Left ventricle myocardium inferior (tissue), 1 donor: ENCODE measurements at places on chromosomes 12 and 14.

GRCh38 chr12:91695964-91696363, 449.7 kb downstream of the BTG1 start:
- H3K4me1 ChIP-seq: no peaks in the 10 kb centered on the region
- H3K4me3 ChIP-seq: no peak overlapping the region

DNA sequence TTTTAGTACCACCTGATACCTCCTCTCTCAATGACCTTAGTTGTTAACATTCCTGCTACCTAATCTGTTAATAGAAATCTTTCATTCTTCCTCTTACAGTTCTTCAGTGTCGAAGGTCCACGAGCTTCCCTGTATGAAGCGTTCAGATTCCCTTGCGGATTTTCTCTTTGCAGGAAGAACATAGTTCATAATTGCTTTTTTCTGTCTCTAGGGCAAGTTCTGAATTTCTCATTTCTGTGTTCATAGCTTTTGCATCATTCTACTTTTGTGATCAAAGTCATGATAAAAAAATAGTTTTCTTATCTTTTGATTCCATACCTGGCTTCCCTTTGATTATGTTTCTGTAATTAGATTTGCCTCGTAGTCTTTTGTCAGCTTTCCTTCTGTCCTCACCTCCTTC, 94.9 kb downstream of the EML1 start:
- no peaks in the 10 kb centered on the region for H3K27me3 ChIP-seq
- H3K27ac ChIP-seq: no peak overlapping the region
- no peak for DNase-seq
- H3K4me1 ChIP-seq: no peaks in the 10 kb centered on the region
- H3K36me3 ChIP-seq: no peaks in the 10 kb centered on the region
- H3K4me3 ChIP-seq: no peak overlapping the region

DNA sequence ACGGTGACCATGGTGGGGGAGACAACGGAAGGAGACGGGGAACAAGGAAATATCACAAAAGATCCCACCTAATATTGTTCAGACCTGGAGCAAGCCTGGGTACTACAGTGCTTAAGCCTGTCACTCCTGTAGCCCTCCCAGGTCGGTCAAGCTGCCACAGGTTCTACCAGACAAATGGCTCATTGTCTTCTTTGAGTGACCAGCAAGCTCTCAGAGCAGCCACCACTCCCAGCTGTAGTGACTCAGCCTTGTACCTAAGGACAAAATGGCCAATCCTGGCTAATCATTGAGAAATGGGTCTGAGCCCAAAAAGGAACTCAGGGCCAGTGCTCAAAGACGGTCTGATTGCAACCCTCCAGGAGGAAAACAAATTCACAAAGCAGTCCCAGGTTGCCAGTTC, 238.4 kb upstream of the NOS1 start:
- no peaks in the 10 kb centered on the region for H3K36me3 ChIP-seq
- no peaks in the 10 kb centered on the region for H3K4me1 ChIP-seq
- no peak for DNase-seq

- H3K27ac ChIP-seq: no peak overlapping the region
- DNase-seq: no peak
- H3K4me1 ChIP-seq: no peaks in the 10 kb centered on the region
- no peak overlapping the region for H3K4me3 ChIP-seq
These were observed 22.8 kb downstream of the ARL6IP4 start for GRCh38 chr12:123003257-123003656.

GRCh38 chr12:54028314-54029201, at the start of gene HOXC6:
TSS of gene HOXC6 (plus strand) at chr12:54028440. CDS start at chr12:54028522, 82 bp downstream.
- no peak within 1 kb of the TSS for H3K27ac ChIP-seq
- peaks cover 27% of the 10 kb centered on the region for H3K4me1 ChIP-seq
- no peak for DNase-seq
- H3K27me3 ChIP-seq: peaks cover 100% of the 10 kb centered on the region
- no peaks in the 10 kb centered on the region for H3K36me3 ChIP-seq

DNA sequence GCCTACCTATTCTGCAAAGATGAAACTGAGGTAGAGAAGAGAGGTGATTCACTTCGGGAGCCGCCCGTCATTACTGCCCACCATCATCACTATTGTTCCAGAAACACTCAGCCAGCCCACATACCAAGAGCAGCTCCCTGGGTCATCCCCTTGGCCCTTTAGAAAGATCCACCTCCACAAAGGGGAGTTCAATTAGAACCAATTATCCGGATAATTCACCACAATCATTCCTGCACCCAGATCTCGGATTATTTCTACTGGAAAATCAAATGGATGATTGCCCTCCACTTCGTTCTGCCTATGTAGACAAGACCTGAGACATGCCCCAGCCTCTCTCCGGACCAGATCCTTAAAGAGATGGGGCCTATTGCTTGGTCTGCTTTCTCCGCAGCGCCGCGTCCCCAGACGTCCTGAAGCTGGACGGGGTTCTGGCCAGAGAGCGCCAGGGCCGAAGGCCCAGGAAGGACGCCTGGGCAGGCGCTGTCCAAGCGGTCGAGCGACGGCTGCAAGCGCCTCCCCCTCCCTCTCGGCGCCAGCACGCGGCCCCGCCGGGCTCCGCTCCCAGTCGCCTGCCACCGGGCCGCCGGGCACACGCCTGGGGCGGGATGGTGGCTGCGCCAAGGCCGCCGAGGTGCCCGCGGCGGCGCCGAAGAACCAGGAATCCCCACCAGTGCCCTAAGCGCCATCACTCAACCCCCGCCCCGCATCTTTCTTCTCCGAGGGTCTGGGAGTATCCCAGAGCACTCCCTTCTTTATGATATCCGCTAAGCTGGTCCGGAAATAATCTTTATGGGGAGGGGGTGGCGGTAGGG, 1.3 kb upstream of the ASCL1 start:
- no peak overlapping the region for H3K27ac ChIP-seq
- H3K4me3 ChIP-seq: no peak overlapping the region
- no peaks in the 10 kb centered on the region for H3K36me3 ChIP-seq

- no peaks in the 10 kb centered on the region for H3K36me3 ChIP-seq
- H3K4me1 ChIP-seq: no peaks in the 10 kb centered on the region
- H3K27me3 ChIP-seq: no peaks in the 10 kb centered on the region
- H3K4me3 ChIP-seq: no peak overlapping the region
- no peak for DNase-seq
- no peak overlapping the region for H3K27ac ChIP-seq
These were observed 144.5 kb upstream of the DYRK2 start for GRCh38 chr12:67504026-67504425.

DNA sequence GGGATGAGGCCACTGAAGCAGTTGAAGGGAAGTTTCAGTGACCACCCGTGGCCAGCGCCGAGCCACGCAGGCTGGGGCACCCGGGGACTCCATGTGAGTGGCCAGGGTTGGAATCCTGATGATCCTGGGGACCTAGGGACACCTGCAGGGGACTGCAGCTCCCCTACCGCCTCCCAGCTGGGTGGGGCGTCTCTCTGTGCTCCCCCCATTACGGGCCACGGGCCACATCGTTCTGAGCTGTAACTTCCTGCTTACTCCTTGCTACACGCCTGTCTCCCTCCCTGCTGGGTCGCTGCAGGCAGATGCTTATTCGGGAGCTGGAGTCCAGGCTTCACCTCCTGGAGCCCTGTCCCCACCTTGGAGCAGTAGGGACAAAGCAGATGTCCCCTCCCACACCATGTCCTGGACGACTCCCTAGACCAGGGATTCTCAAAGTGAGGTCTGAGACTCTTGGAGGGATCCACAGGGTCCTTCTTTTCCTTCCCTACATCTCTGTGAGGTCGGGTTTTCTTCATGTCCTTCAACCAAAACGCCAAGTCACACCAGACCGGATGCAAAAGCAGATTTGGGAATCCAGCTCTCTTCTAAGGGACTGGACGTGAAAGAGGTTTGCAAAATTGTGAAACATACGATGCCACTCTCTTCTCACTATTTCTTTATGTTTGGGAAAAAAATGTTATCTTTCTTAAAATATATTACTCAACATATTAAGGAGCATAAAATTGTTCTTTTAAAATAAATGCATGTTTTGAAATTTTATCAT, 85.9 kb upstream of the NCOR2 start:
- no peak overlapping the region for H3K4me3 ChIP-seq
- peaks cover 67% of the 10 kb centered on the region for H3K4me1 ChIP-seq
- no peaks in the 10 kb centered on the region for H3K36me3 ChIP-seq
- no peaks in the 10 kb centered on the region for H3K27me3 ChIP-seq
- peak overlapping the region; percentile 88 for H3K27ac ChIP-seq

- no peak for DNase-seq
- no peak overlapping the region for H3K27ac ChIP-seq
- peaks cover 4% of the 10 kb centered on the region for H3K4me1 ChIP-seq
- no peaks in the 10 kb centered on the region for H3K27me3 ChIP-seq
- H3K4me3 ChIP-seq: no peak overlapping the region
- peaks cover 78% of the 10 kb centered on the region for H3K36me3 ChIP-seq
These were observed 4.0 kb upstream of the SYCP3 start for GRCh38 chr12:101743242-101743641.

DNA sequence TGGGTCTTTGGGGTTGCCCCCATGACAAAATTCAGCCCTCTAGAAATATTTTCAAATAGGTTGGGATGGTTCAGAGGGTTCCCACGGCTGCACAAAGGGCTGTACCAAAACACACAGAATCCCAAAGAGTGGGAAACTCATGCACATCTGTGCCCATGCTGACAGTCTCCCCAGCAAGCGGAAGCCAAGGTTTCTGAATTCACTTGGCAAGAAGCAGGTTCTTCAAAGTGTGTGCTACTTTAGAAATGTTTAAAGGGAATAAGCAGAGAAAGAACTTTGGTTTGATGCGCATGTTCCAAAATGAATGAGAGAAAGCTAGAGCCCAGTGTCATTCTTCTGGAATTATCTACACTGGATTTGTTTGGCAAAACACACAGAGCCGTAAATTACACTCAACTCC, 46.7 kb downstream of the FOXN3 start:
- no peak overlapping the region for H3K27ac ChIP-seq
- H3K4me1 ChIP-seq: peaks cover 72% of the 10 kb centered on the region
- no peak for DNase-seq
- H3K27me3 ChIP-seq: no peaks in the 10 kb centered on the region
- no peaks in the 10 kb centered on the region for H3K36me3 ChIP-seq

DNA sequence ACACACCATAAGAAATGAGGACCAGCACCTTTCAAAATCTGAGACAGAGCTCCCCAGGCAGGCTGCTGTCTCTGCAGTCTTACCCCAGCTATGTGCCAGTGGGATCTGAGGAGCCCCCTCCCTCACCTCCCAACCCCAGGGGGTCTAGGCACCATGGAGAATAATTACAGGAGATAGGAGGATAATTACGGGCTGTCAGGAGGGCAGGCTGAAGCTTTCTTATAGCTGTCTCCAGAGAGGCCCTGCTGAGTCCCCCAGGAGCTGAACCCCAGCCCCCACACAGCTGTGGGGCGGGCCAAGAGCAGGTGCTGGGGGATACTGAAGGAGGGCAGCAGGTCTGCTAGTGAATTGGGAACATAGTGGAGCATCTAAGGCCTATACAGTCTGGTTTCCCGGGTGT, 6.8 kb downstream of the CPNE6 start:
- no peak overlapping the region for H3K27ac ChIP-seq
- DNase-seq: no peak
- peaks cover 15% of the 10 kb centered on the region for H3K4me1 ChIP-seq
- no peaks in the 10 kb centered on the region for H3K36me3 ChIP-seq
- peaks cover 49% of the 10 kb centered on the region for H3K27me3 ChIP-seq

DNA sequence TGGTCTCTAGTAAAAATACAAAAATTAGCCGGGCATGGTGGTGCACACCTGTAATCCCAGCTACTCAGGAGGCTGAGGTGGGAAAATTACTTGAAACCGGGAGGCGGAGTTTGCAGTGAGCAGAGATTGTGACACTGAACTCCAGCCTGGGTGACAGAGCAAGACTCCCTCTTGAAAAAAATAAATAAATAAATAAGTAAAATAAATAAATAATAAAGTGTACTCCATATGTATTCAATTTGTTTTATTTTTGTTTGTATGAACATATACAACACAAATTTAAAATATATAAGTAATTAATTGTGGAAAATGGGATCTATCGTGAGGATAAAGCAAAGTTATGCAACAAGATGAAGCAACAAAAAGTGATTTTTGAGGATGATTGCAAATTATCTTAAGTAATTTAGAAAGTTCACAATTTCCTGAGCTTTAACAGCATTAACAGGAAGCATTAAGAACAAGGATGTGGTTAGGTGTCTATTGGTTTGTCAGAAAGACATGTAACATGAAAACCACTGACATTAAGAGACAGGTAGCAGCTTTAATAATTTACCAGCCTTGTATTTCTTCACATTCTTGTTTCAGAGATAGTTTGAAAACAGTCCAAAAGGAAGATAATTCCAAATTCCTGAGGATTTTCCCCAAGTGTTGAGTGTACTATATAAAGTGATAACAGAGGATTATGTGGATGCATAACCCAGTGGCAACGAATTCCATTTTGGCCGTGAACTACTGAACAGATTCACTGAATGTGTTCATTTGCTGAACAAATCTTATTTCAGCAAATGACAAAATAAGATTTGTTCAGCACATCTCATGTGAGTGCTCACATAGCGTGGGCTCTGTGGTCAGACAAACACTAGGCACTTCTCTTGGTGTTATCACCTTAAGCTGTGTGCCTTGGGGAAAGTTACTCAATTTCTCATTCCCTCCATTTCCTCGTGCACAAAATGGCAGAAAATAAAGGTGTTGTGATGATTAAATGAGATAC, 68.6 kb upstream of the RESF1 start:
- H3K36me3 ChIP-seq: no peaks in the 10 kb centered on the region
- H3K4me1 ChIP-seq: no peaks in the 10 kb centered on the region
- H3K27me3 ChIP-seq: no peaks in the 10 kb centered on the region
- DNase-seq: no peak
- H3K4me3 ChIP-seq: no peak overlapping the region
- no peak overlapping the region for H3K27ac ChIP-seq

- peaks cover 4% of the 10 kb centered on the region for H3K27me3 ChIP-seq
- no peaks in the 10 kb centered on the region for H3K4me1 ChIP-seq
- no peaks in the 10 kb centered on the region for H3K36me3 ChIP-seq
- H3K27ac ChIP-seq: no peak overlapping the region
- H3K4me3 ChIP-seq: no peak overlapping the region
- no peak for DNase-seq
These were observed 58.2 kb downstream of the LMNTD1 start for GRCh38 chr12:25494926-25495325.

DNA sequence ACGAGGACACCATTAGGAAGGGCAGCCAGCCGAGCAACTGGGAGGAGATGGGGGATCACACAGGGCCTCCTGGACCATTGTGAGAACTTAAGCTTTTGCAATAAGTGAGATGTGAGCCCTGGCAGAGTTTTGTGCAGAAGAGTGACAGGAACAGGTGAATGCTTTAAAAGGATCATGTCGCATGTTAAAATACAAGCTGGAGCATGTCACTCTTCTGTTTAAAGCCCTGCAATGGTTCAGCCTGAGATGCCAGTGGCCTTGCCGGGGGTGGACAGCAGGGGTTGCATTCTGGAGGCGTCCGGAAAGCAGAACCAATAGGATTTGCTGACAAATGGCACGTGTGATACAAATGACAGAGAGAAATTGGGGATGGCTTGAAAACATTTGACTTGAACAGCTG, 137.5 kb upstream of the RFLNA start:
- no peak overlapping the region for H3K27ac ChIP-seq
- H3K4me3 ChIP-seq: no peak overlapping the region
- peaks cover 9% of the 10 kb centered on the region for H3K27me3 ChIP-seq
- H3K36me3 ChIP-seq: no peaks in the 10 kb centered on the region
- no peaks in the 10 kb centered on the region for H3K4me1 ChIP-seq
- no peak for DNase-seq

- H3K4me1 ChIP-seq: no peaks in the 10 kb centered on the region
- H3K27me3 ChIP-seq: no peaks in the 10 kb centered on the region
- H3K4me3 ChIP-seq: no peak overlapping the region
- DNase-seq: no peak
- H3K27ac ChIP-seq: no peak overlapping the region
These were observed 34.8 kb downstream of the SBNO1 start for GRCh38 chr12:123329799-123330198.

- no peak for DNase-seq
- H3K4me1 ChIP-seq: no peaks in the 10 kb centered on the region
- peaks cover 88% of the 10 kb centered on the region for H3K36me3 ChIP-seq
- no peak overlapping the region for H3K4me3 ChIP-seq
- H3K27ac ChIP-seq: no peak overlapping the region
- no peaks in the 10 kb centered on the region for H3K27me3 ChIP-seq
These were observed 46.8 kb downstream of the LRIG3 start for GRCh38 chr12:58873496-58873895.
